Activated naive CD8-positive, alpha-beta T cell treated with anti-CD3 and anti-CD28 coated beads, Interleukin-2, amount 50 U/mL, for 24 hours (primary cell): ENCODE measurements at places on chromosomes 3 and 15.

- no peak overlapping the region for H3K4me3 ChIP-seq
- H3K27me3 ChIP-seq: peaks cover 12% of the 10 kb centered on the region
- no peak for DNase-seq
Measured at GRCh38 chr3:129592381-129593131, 13.9 kb downstream of the PLXND1 start.

DNA sequence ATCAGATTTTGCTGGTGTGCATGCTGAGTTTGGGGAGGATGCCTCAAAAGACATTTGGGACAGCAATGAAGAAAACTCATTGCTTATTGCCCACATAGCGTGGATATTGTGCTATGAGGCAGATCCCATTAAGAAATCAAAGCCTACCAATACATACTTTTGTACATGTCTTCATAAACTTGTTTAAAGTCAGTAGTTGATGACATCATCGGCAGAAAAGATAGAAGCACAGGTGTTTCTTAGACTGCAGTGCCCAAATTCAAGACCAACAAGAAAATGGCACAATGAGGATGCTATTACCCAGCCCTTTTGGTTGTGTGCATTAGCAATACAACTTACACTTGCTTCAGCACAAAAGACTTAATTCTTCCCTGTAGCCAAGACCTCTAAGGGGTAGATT lies 428.7 kb upstream of the RARB start:
- H3K36me3 ChIP-seq: no peaks in the 10 kb centered on the region
- no peak for DNase-seq
- H3K27ac ChIP-seq: no peak overlapping the region
- no peak overlapping the region for H3K4me3 ChIP-seq
- H3K4me1 ChIP-seq: no peaks in the 10 kb centered on the region

GRCh38 chr3:156642750-156643728 lies 31.4 kb upstream of the TIPARP start:
- no peaks in the 10 kb centered on the region for H3K27me3 ChIP-seq
- no peaks in the 10 kb centered on the region for H3K36me3 ChIP-seq
- H3K4me1 ChIP-seq: peaks cover 27% of the 10 kb centered on the region

- H3K4me1 ChIP-seq: no peaks in the 10 kb centered on the region
- peaks cover 3% of the 10 kb centered on the region for H3K27me3 ChIP-seq
- no peak overlapping the region for H3K27ac ChIP-seq
- no peak overlapping the region for H3K4me3 ChIP-seq
- H3K36me3 ChIP-seq: no peaks in the 10 kb centered on the region
- DNase-seq: no peak
Measured at GRCh38 chr3:49616491-49616941, 57.6 kb upstream of the APEH start.

- no peak overlapping the region for H3K4me3 ChIP-seq
- H3K27ac ChIP-seq: no peak overlapping the region
- H3K36me3 ChIP-seq: no peaks in the 10 kb centered on the region
Measured at GRCh38 chr3:35064761-35065160, 574.6 kb upstream of the ARPP21 start.

GRCh38 chr15:47603026-47603425 lies 114.3 kb upstream of the SEMA6D start:
- H3K27me3 ChIP-seq: no peaks in the 10 kb centered on the region
- no peak overlapping the region for H3K27ac ChIP-seq
- H3K4me3 ChIP-seq: no peak overlapping the region
- DNase-seq: no peak

GRCh38 chr15:70584838-70585706 lies 178.3 kb downstream of the UACA start:
- H3K27ac ChIP-seq: no peak overlapping the region
- H3K4me1 ChIP-seq: peaks cover 9% of the 10 kb centered on the region
- peaks cover 38% of the 10 kb centered on the region for H3K27me3 ChIP-seq
- no peak overlapping the region for H3K4me3 ChIP-seq
- peak; percentile 60 for DNase-seq

DNA sequence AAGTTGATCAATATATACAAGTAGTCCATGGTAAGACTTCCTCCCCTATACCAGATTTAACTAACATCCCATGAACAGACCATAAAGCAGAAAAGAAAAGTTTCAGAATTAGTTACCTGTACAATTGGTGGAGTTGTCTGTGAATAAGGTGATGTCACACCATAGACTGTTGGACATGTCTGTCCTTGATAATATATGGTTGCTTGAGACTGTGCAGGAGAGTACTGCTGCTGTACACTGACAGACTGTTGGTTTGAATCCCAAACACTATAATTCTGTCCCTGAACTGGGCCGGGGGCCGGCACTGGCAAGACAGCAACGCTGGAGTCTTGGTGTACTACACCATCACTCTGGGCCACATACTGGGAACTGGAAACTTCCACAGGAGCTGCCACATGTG lies 77.2 kb downstream of the NBEAL2 start:
- H3K36me3 ChIP-seq: peaks cover 39% of the 10 kb centered on the region
- H3K4me3 ChIP-seq: no peak overlapping the region
- no peaks in the 10 kb centered on the region for H3K27me3 ChIP-seq
- DNase-seq: no peak

DNA sequence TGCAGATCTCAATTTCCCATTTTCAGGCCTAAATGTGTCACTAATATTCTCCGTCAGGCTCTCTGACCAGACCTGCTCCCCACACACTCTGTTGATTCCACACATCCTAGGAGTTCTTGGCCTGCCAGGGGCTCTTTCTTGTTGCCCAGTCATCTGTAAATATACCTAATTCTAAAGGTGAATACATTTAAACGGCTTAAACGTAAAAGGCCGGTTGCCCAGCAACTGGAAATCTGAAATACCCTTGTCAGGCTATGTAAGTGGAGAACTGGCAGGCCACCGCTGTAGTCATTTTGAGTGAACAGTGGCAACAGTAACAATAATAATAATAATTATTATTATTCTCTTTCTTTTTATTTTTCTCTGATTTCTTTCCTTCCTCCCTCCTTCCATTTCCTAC lies 302.7 kb downstream of the AGBL1 start:
- H3K27ac ChIP-seq: no peak overlapping the region
- H3K36me3 ChIP-seq: no peaks in the 10 kb centered on the region
- H3K27me3 ChIP-seq: peaks cover 2% of the 10 kb centered on the region
- no peak for DNase-seq

DNA sequence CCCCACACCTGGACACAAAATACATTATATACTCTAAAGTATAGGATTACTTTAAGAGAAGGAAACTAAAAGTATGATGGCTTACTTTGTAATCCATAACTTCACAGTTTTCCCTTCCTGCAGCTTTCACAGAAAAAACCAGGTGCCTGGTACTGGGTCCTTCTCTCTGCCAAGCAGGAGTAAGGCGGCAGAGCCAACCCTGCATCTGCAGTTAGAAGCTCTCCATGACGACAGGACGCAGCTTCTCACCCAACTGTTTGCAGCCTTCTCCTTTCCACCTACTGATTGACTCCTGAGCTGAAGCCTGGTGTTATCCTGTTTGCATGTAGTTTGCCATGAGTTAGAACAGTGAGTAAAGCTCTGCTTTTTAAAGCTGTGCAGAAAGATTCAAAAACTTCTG lies 6.7 kb downstream of the MRAS start:
- H3K4me1 ChIP-seq: no peaks in the 10 kb centered on the region
- H3K27ac ChIP-seq: no peak overlapping the region
- H3K4me3 ChIP-seq: no peak overlapping the region
- no peak for DNase-seq
- peaks cover 2% of the 10 kb centered on the region for H3K27me3 ChIP-seq

- peak overlapping the region; percentile 95 for H3K4me3 ChIP-seq
- H3K4me1 ChIP-seq: peaks cover 15% of the 10 kb centered on the region
- no peak for DNase-seq
- H3K27ac ChIP-seq: peak overlapping the region; percentile 97
Measured at GRCh38 chr3:138594935-138595610, 1.0 kb upstream of the CEP70 start.

- no peak for DNase-seq
- no peak overlapping the region for H3K4me3 ChIP-seq
- H3K36me3 ChIP-seq: peaks cover 2% of the 10 kb centered on the region
- no peak overlapping the region for H3K27ac ChIP-seq
- H3K4me1 ChIP-seq: peaks cover 10% of the 10 kb centered on the region
- H3K27me3 ChIP-seq: peaks cover 2% of the 10 kb centered on the region
Measured at GRCh38 chr3:51712038-51712420, 5.2 kb downstream of the GRM2 start.
